ENCODE measurements at places on chromosomes 3 and 15.

- no peak for DNase-seq
Measured at GRCh38 chr3:134824791-134825190, 29.7 kb downstream of the EPHB1 start.

GRCh38 chr3:133887803-133888703 is 7.6 kb downstream of the RAB6B start:
- no peak for DNase-seq

- DNase-seq = peak; percentile 18
Measured at GRCh38 chr3:114809668-114810413, 337.2 kb downstream of the ZBTB20 start.

DNA sequence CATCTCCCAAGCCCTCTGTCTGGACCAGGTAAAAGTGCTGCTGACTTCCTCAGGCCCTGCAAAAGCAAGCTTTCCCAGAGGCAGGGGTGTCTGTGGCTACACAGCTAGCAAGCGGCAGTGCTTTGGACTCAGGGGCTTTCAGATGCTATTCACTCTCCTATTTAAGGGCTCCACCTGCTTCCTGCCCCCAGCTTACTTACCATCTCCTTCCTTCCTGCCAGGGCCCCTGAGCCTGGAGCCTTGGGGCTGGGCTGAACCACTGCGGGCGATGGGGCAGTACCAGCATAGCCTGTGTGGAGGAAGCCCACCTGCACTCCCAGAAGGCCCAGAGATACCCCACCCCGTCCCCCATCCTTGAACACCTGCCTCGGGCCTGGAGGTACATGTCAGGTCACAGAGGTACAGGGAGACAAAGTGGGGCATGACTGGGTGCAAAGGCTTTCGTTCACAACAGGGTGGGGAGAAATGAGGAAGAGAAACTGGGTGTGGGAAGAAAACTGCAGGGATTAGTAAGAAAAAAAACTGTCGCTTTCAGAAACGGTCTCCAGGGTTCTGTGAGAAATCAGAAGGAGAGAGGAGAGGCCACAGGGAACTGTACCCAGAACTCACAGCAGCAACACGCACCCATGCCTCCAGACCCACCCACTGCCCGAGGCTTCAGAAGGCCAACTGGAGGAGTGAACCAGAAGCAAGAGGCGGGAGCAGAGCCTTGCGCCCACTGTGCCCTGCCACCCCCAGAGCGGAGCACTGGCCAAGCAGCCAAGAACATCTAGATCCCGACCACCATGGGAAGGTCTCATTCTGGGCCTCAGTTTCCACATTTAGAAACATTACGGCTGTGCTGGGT is 49.5 kb downstream of the CCDC12 start:
- DNase-seq = no peak

- DNase-seq = no peak
Measured at GRCh38 chr3:30778933-30779332, 115.5 kb downstream of the GADL1 start.

All from stimulated activated naive CD8-positive, alpha-beta T cell treated with anti-CD3 and anti-CD28 coated beads, Interleukin-15, amount 100 ng/mL, for 72 hours (primary cell).